Umbilical cord (tissue), 2 donors: ENCODE measurements at places on chromosomes 5 and 9. TPM values are rescaled to one million over a fixed set of nuclear protein-coding genes. Genes with fewer than 3 reads are reported as not detected.

Gene TMEM161B
- total RNA-seq: 34.4 TPM

Gene IPPK
- 4.3 TPM for total RNA-seq

Gene RNF14
- 37.1 TPM for total RNA-seq

Gene DDX4
- 4.1 TPM for total RNA-seq

Gene HTR4
- total RNA-seq: 1.7 TPM

Gene CARTPT
- total RNA-seq: not detected

Gene TSLP
- total RNA-seq: 7.0 TPM

Gene IFNB1
- 5.8 TPM for total RNA-seq

Gene LAMC3
- 17.8 TPM for total RNA-seq

Gene GRIA1
- total RNA-seq: 0.72 TPM

Gene SOX30
- 6.3 TPM for total RNA-seq

Gene GFI1B
- total RNA-seq: 0.48 TPM

Gene HSPB3
- 14.2 TPM for total RNA-seq

Gene TAF1L
- total RNA-seq: 4.3 TPM

Gene ACTBL2
- total RNA-seq: 3.1 TPM

Gene SOHLH1
- total RNA-seq: not detected

Gene TIMD4
- total RNA-seq: 0.48 TPM

Gene C9orf72
- total RNA-seq: 19.3 TPM

Gene THBS4
- not detected for total RNA-seq

Gene SH2D3C
- total RNA-seq: 4.6 TPM

Gene CMYA5
- 9.9 TPM for total RNA-seq
